ENCODE measurements at places on chromosomes 13 and 19. TPM values are rescaled to one million over a fixed set of nuclear protein-coding genes. Genes with fewer than 3 reads are reported as not detected.

CCDC194 gene
- not detected for total RNA-seq

RNF17 gene
- total RNA-seq, result not detected

HSPBP1 gene
- 26.7 TPM for total RNA-seq

KANK2 gene
- 326 TPM for total RNA-seq

KLK5 gene
- not detected for total RNA-seq

PCID2 gene
- total RNA-seq, result 46.9 TPM

KLHL1 gene
- not detected for total RNA-seq

CASP14 gene
- not detected for total RNA-seq

CEACAM16 gene
- total RNA-seq, result not detected

MUC16 gene
- not detected for total RNA-seq

RUBCNL gene
- 0.76 TPM for total RNA-seq

ZNF610 gene
- total RNA-seq, result 3.3 TPM

KLK15 gene
- not detected for total RNA-seq

PCDH20 gene
- total RNA-seq, result 3.6 TPM

MBD3L3 gene
- not detected for total RNA-seq

OR10H1 gene
- not detected for total RNA-seq

DACT3 gene
- 9.1 TPM for total RNA-seq

DNA sequence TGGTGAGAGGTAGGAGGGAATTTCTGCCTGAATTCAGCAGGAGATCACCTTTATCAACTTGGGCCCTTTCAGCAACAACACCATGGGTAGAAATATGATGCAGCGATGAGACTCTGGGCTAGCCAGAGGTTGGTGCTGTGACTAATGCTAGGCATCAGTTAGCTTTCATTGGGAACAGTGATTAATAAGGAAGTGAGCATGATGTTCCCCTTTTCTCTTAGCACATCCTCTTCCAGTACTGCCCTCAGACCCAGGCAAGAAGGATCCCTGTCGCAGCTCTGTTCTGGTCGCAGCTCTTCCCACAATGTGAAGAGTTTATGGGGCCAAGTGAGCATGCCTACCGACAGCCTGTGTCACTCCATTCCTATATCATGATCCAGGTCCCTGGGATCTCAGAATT, 100.5 kb downstream of the FLT1 start:
- DNase-seq, result no peak

DNA sequence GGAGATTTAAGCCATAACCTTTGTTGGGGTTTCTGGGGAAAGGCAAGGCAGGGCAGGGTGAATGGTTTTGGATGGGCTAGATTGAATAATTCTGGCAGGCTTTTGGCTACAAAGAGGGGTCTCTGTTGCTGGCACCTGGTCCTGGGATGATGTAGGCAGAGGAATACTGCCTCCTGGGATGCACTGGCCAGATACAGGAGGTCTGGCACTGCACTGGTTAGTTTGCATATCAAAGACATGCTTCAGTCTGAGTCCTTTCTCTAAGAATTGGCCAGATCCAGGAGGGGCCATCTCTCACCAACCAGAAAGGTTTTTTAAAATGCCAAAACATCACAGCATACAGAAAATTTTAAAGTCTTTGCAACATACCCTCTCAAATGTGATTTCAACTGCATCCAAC, 8.0 kb upstream of the MEDAG start:
- DNase-seq, result no peak

DNA sequence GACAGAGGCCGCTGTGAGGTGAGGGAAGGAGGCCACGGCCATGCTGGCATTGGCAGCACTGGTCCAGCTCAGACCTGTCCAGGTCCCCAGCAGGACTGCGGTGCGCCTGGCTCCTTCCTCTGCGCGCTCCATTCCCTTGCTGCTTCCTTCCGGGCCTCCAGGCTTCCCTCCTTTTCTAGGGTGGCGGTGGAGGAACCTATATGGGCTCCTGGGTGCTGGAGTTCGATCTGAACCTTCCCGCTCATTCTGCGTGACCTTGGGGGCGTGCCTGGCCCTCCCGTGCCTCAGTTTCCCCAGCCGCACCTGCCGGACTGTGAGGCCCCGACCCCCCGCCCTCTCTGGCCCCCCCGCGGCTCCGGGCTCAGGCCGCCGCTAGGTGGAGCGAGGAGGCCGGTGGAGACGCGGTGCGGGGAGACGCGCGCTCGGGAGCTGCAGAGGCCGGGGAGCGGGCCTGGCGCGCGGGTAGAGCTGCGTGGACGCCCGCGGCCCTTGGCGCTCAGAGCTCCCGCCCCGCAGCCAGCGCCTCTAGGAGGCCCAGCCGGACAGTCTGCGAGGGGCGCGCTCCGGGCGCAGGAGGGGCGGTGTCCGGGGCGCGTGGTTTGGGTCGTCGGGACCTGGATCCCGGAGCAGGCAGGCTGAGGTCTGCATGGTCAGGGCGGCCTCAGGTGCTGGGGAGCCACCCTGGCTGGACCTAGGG, 29.9 kb downstream of the EFNA2 start:
- peak; percentile 59 for DNase-seq

- no peak for DNase-seq
These were observed 9.7 kb upstream of the SLC35E1 start for GRCh38 chr19:16581971-16582343.

DNA sequence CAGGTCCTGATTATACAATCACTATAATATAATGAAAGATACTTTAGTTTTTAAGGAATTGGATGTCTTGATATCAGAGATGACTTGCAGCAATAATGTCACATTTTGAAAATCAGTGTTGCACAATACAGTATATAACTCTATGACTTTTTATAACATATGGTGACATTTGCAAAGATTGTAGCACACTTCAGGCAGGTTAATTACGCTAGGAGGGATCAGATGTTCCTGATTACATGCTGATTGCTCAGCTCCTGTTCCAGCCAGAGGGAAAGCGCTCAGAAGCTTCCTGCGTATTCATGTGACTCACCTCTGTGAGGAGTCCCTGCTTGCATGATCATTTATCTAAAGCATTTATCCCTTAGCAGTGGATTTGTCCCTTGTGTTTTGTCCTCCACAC, 265.6 kb downstream of the GPC5 start:
- DNase-seq, result no peak

DNA sequence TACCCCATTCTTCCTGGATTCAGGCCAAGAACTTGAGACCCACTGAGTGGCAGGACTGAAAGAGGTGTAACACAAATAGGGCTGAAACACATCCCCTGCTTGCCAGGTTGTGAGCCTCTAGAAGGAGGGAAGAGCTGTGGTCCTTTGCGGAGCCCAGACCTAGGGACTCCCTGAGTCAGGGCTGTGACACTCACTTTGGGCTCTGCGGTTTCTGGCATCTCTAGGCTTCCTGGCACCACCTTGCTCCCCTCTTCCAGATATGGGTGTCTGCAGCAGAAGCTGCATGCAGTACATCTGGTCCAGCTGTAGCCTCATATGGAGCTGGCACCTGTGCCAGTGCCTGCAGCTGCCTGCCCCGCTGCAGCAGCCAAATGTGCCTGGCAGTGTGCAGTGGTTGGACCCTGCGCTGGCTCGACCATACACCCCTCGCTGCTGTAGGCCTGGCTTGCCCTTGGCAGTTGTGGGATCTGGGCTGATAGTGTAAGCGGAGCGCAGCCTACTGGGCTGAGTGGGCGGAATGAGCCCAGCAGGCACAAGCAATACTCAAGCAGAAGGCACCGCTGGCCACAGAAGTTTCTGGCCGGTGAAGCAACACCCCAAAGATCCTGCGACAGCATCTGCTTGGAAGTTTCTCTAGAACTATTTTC, 290.4 kb downstream of the SLITRK6 start:
- DNase-seq, result no peak

GRCh38 chr13:24381541-24382265, 72.3 kb downstream of the C1QTNF9 start:
- no peak for DNase-seq

DNA sequence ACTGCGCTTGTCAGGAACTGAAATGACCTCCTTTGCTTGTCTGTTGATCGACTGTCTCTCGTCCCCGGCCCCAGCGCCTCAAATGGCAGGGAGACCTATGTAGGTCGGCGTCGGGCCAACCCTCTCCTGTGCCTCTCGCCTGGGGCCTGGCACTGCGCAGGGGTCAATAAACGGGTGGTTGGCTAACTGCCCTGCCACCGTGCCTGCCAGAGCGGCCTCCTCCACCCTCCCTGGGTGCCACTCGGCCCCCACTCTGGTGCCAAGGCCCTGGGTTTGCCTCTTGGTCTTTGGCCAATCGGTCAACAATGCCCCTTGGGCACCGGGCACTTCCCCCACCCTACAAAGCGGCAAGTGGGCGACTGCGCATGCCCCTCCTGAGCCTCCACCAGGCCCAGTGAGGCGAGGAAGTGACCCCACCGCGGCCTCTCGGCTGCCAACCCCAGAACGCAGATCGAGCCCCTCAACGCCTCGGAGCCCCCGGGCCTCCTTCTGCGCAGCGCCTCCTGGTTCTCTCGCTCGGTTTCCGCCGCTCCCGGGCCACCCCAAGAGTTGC, 1.1 kb downstream of the KEAP1 start:
- peak; percentile 81 for DNase-seq

DNA sequence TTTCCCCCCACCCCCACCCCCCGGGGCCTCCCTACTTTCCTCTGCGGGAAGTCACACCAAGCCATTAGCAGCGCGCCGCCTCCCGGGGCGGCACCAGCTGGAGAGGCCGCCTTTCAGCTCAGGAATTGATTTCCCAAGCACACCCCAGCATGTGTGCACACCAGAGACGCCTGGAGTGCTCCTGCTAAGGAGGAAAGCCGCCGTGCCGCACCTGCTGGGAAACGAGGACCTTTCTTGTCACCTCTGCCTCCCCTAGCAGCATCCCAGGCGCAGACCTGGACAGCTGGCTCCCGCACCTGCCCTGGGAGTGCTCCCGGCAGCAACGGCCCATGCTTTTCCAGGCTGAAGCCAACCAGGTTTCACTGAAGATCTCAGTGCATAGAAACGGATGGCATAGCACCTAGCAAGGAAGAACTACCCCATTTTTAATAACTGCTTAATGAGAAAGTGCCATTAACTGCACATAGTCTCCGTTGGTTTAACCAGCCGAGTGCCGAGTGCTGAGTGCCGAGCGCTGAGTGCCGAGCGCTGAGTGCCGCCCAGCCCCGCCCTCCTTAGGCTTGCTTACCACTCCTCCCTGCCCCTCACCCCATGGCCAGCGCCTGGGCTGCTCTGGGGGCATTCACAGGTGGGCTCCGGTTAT, 165.0 kb downstream of the USP12 start:
- DNase-seq, result no peak

DNA sequence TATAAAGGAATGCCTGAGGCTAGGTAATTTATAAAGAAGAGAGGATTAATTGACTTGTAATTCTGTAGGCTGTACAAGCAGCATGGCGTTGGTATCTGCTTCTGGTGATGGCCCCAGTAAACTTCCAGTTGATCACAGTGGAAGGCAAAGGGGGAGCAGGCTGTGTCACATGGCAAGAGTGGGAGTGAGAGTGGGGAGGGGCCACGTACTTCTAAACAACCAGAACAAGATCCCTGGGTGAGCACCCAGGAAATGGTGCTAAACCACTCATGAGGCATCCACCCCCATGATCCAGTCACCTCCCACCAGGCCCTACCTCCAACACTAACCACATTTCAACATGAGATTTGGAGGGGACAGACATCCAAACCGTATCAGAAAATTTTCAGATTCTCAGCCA, 3.0 kb upstream of the RNF113B start:
- no peak for DNase-seq

DNA sequence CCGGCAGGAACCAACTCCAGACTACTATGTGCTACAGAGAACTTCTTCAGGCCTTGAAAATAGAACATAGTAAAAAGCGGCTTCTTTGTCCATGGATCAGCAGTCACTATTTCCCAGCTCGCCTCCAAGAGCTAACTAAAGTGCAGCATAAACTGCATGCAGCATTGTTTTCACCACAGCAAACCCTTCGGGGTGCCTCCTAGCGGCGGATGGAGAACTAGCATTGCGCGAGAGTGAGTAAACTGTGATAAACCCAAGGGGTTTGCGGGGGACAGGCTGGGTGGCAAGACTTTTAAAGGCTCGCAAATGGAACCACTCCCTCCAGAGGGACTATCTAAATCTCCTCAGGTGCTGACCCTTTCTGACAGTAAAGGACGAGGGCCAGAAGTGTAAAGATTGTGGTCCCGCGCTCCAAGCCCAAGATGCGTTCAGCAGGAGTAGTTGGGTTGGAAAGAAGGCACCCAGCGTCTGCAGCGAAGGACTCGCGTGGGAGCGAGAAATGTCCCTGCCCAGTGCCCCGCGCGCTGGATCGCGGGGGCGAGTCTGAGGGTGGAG, 21.5 kb upstream of the SGCG start:
- DNase-seq, result peak; percentile 33

- peak; percentile 32 for DNase-seq
These were observed 31.1 kb downstream of the CEACAM8 start for GRCh38 chr19:42563352-42564210.

GRCh38 chr19:53868892-53869804, 1.5 kb downstream of the MYADM start:
- DNase-seq, result peak; percentile 92

DNA sequence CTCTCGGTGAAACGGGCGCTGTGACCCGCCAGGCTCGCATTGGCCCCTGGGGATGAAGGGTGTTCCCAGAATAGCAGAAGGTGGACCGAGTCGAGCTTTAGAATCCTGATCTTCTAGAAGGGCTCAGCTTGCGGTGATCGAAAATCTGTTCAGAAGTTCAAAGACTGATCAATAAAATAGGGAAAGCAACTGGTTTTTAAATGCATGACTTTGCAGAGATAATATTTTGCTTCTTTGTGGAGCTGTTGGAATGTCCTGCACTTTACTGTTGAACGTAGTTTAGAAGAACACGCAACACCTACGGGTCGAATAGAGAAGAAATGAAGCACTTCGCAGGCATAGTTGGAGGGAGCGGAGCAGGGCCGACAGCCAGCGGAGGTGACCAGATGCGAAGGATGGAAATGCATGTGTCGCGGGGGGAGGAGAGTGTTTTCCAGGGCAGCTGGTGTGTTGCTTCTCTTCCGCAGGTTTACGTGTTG, 766 bp downstream of the CEBPG start:
- DNase-seq, result no peak

- DNase-seq, result no peak
These were observed 9.7 kb downstream of the FBXL12 start for GRCh38 chr19:9808855-9809824.

GRCh38 chr19:23992348-23992747, 77.7 kb downstream of the ZNF726 start:
- DNase-seq, result no peak

DNA sequence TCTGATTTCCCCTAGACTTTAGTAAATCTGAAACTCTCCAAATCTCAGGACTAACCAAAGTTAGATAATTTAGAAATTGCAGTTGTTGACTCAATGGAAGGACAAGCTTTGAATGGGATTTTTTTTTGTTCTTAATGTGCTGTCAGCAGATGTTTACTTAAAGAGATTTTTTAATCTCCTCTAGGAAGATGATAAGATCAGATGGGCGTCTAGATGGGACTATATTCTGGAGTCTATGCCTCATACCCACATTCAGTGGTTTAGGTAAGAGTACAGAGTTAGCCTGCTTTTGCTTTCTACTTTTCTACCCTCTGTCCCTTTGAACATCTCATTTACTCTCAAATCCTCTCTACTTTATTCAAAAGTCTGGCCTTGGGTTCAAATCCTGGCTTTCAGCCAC, 39.3 kb downstream of the TM9SF2 start:
- DNase-seq, result no peak

GRCh38 chr13:39547108-39547507, 55.9 kb downstream of the LHFPL6 start:
- DNase-seq, result no peak

- DNase-seq, result no peak
These were observed 15.5 kb downstream of the NCLN start for GRCh38 chr19:3201072-3201700.

- DNase-seq, result no peak
These were observed 13.9 kb downstream of the C3 start for GRCh38 chr19:6706633-6706958.

- no peak for DNase-seq
These were observed 342.6 kb downstream of the ITGBL1 start for GRCh38 chr13:101795025-101795424.

All from heart right ventricle (tissue), 16 donors.